Progenitor cell of endocrine pancreas (in vitro differentiated cells): ENCODE measurements at places on chromosomes 3 and 15. TPM values are rescaled to one million over a fixed set of nuclear protein-coding genes. Genes with fewer than 3 reads are reported as not detected.

DNA sequence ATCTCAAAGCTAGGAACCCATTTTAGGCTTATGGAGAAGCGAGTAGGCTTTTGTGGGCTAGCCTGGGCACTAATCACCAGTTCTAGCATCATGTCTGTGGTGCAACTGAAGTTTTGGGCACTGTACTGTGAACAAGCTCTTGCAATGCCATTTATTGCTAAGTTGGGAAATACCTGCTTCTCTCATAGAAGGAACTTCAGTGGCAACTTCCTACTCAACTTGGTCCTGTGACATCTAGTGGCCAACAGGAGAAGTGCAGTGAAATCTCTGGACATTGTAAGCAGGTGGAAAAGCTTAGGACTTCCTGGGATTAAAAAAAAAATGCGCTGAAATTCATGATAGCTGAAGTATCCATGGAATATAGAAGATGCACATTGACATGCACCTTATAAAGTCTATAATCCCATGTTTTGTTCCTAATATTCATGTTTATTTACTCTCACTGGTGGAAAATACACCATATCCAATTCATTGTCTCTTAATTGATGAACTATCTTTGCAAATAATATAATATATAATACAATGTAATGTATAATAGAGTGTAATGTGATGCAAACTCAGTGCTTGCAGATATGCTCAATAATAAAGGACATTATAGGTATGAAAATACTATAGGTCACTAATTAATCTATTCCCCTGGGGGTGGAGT is 6.5 kb upstream of the ALDH1A3 start:
- peak; percentile 37 for DNase-seq

DNA sequence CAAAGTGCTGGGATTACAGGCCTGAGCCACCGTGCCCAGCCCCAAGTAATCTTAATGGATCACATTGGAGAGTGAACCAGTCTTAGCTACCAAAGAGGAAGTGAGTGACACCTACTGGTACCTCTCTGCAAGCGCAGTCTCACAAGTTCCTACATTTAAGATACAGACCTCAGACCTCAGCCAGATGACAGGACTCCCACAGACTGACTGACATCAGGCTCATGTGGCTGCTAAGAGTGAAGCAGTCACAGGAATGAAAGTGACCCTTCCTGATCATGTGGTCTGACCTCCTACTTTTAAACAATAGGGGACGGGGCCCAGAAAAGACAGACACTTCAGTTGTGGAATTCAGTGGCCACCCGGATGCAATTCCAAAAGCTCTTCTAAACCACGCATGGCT is 36.3 kb upstream of the GNB5 start:
- DNase-seq: no peak

DNA sequence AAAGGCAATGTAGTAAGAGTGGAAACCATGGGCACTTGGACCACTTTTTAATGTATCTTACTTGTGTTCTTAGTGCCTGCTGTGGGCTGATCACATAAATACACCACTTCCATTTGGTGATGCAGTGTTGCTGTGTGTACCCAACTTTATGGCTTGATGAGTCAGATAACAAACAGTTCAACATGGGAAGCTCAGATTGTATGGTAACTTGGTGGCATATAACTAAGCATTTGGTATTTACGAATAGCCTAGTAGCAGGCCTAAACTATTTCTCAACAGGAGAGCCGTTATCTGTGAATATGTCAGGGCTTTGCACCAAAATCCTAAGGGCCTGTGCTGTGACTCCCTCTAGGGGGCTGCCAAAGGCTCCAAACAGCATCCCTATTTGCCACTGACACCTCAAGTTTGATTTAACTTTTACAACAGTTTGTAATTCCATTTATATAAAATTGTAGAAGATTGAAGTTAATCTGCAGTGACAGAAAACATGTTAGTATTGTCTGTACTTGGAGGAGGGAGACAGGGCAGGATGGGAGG is 640.4 kb upstream of the CADM2 start:
- DNase-seq: no peak

GRCh38 chr3:167691366-167691765 is 37.6 kb upstream of the WDR49 start:
- DNase-seq: no peak

DNA sequence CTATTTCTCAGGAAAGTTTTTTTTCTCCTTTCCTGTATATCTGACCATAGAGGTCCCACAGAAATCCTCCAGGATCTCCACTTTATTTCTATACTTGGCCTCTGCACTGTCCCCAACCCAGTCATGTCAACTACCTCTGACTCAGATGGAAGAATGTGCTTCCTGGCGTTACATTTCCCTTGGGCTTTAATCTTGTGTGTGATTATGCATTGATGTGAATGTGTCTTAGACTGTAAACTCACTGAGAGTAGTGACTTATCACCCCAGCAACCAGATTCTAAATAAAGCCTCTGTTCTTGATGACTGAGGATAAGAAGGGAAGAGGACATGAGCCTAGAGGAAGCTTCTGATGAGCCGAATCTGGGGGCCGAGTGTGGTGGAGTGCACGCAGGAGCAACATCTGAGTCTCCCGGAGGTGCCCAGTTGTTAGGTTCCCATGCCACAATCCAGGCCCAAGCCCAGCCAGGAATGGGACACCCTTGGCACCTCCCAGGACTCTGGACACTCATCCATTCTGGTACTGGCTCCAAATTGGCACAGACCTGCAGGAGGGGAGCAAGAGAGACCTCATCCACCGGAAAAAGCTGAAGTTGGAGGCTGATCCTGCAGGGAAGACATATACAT is 32.1 kb upstream of the HEG1 start:
- DNase-seq: no peak

- no peak for DNase-seq
These were observed 70.8 kb downstream of the ADAMTS9 start for GRCh38 chr3:64616953-64617352.

ABI3BP gene
- total RNA-seq: not detected in 2 replicates

GXYLT2 gene
- total RNA-seq: 6.0 and 7.4 TPM in 2 replicates

TRH gene
- 0.24 and 0.36 TPM in 2 replicates for total RNA-seq

SERPINI2 gene
- total RNA-seq: 1.8 and 2.0 TPM in 2 replicates

CHRNA5 gene
- 8.0 and 8.1 TPM in 2 replicates for total RNA-seq

ZBED2 gene
- total RNA-seq: not detected in 2 replicates

FBXO40 gene
- not detected in 2 replicates for total RNA-seq

HRG gene
- total RNA-seq: not detected in 2 replicates
